T follicular helper cell (primary cell): ENCODE measurements at places on chromosomes 12 and 14.

DNA sequence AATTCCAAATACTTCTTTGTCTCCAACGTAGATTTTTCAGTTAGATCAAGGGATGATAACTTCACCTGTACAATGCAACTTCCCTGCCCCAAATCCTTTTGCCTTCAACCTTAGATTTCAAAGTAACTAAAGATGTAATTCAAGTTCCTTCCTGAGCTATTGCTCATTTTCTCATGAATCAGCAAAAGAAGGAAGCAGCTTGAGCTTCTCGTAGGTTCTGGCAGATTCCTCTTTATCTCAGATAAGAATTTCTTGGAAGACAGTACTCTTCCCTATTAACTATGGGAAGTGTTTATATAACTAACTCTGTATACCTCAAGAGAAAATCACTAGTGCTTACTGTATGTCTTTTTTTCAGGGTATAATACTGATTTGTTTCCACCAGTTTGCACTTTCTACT is 203.8 kb downstream of the RASSF9 start:
- DNase-seq = no peak

DNA sequence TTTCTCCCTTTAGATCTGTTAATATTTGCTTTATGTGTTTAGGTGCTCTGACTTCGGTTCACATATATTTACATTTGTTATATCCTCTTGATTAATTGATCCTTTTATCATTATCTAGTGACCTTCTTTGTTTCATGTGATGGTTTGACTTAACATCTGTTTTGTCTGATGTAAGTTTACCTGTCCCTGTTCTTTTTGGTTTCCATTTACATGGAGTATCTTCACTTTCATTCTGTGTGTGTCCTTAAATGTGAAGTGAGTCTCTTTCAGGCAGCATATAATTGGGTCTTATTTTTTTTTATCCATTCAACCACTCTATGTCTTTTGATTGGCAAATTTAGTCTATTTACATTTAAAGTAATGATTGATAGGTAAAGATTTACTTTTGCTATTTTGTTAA is 24.2 kb downstream of the TRMT5 start:
- DNase-seq = no peak

GRCh38 chr14:20564501-20564997 is 3.7 kb upstream of the RNASE9 start:
- DNase-seq = no peak

DNA sequence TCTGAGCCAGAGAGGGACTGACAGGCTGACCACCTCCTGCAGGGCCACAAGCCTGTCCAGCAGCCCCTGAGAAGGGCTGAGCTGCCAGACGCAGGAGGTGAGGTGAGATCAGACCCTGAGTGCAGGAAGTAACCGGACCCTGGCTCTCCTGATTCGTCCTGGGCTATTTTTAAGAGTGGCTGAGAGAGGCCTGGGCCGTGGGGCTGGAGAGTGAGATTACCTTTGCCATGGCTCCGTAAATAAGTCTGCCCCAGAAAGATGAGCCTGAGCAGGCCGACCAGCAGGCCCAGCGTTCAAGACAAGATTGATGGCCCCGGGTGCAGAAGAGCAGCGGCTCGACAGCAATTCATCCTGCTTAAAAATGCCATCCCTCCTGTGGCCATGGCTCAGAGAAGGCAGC is 54.2 kb downstream of the SPTB start:
- no peak for DNase-seq

GRCh38 chr14:86641310-86641709 is 1111.4 kb downstream of the FLRT2 start:
- DNase-seq = no peak

DNA sequence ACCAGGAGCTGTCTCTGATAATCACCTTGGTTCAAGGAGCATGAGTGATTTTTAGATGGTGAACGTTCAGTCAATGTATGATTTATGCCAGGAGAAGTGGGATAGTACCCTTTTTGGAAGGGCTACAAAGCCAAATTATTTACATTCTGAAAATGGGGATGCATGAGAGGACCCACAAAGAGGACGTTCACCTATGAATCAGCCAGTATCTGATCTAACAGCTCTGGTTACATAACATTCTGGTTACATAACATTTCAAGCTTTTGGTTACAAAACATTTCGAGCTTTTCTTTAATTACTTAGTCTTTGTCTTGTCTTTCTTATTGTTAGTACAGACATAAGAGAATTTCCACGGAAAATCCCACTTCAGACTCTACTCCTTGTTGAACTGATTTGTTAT is 68.8 kb downstream of the SLCO1A2 start:
- DNase-seq = no peak

DNA sequence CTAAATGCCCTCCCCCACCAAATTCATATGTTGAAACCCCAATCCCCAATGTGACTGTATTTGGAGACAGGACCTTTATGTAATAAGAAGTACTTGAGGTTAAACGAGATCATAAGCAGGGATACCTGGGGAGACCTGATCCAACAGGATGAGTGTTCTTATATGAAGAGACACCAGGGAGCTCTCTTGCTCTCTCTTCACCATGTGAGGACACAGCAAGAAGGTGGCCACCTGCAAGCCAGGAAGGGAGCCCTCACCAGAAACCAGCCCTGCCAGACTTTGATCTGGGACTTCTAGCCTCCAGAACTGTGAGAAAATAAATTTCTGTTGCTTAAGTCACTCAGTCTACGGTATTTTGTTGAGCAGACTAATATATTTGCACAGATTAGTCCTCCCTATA is 113.6 kb downstream of the NUAK1 start:
- no peak for DNase-seq

DNA sequence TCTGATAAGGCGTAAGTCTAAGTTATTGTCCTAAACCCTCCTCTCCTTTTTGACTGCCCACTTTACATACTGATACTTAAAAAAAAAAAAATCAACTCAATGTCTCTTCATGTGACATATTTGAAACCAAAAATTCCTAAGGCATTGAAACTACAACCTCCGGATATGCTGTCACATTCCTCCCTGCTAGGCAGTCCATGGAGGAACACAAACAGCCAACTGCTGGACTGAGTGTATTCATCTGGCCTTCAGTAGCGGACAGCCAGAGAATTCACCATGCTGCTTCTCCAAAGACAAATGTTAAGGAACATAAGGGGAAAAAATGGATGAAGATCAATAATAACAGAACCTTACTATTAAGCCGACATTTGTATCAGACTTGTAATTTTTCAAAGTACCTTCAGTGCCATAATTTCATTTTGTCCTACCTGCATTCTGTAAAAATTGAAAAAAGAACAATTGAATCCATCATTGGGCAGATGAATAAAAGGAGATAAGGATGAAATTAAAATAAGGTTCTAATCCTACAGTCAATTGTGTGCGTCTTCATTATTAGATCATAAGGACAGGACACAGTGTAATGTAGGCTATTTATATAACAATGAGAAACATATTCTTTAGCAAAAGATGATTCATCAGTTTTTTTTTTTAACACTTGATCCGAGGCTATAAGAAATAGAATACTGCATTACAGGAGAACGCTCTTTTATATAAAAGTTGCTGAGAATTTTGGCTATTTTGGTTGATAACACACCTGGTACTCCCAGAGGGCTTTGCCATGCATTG is 12.2 kb downstream of the RERG start:
- DNase-seq = no peak

- DNase-seq = no peak
Observed at GRCh38 chr14:104143521-104144452, 5.4 kb downstream of the KIF26A start.

DNA sequence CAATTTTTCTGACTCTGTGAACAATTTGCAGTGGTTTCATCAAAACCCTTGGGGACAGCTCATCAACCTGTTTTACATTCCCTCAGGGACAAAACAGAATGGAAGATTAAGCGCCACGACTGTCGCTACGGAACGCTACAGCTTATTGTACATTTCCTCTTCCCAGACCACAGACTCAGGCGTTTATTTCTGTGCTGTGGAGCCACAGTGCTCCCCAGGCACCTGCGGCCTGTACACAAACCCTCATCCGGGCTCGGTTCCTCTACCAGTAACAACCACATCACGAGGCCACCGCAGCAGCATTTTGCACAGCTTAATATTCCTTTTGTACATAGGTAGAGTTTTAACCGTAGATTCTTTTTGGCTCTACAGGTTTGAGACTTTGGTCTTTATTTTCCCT is 397.4 kb upstream of the OR4E1 start:
- peak; percentile 46 for DNase-seq

DNA sequence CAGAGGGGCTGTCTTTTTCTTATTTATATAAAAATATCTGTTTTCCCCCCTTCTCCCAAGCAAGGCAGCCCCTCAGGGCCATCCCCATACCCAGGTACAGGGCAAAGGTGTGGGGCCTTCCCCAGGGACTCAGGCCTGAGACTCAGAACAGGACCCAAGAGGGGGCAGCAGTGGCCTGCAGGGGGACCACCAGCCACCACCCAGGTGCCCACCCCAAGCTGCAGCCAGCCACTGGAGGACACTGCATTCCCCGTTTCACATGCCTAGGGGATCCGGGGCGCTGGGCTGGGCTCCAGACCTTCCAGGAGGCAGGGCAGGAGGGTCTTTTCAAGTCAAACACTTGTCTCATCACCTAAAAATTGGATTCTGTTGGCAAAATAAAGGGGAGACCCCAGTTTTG is 83.3 kb downstream of the SCARB1 start:
- no peak for DNase-seq

GRCh38 chr14:103186909-103187586 is 63.8 kb downstream of the TNFAIP2 start:
- no peak for DNase-seq

GRCh38 chr14:99260116-99260515 is 11.9 kb downstream of the BCL11B start:
- no peak for DNase-seq

- no peak for DNase-seq
Observed at GRCh38 chr14:26026384-26026783, 571.4 kb downstream of the NOVA1 start.

DNA sequence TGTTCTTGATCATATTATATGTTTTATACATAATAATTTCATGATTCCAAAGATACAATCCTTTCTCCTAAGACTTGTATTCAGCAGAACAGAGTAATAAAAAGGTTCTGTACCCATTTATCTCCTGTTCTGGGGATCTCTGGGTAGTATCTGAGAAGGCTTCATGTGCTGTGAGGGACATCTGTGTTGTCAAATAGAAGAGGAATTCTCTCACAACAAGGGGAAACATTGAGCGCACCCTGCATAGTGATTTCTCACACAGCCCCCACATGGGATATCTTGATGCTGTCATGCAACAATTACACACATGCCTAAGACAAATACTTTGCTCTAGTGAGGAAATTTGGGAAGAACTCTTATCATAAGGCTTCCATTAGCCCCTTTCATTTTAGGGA is 101.8 kb upstream of the ATF1 start:
- no peak for DNase-seq

GRCh38 chr12:56990648-56991318 is 15.6 kb downstream of the ZBTB39 start:
- no peak for DNase-seq

DNA sequence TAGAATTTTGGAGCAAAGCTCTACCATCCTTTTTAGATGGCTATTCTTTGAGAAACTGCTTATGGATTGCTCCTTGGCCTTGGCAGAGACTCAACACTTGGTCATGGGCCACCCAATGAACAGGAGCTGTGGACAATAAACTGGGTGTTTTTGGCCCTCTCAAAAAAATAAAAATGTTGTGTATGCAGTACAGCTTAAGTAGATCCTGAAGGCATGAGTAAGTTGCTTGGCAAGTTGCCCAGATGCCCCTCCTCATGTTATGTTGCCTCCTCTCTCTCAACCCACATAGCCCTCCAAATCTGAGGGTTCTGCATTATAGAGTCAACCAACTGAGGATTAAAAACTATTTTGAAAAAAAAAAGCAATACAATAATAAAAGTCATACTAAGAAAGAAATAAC is 124.9 kb downstream of the ATP23 start:
- no peak for DNase-seq

- DNase-seq = no peak
Observed at GRCh38 chr14:96077983-96078624, 38.9 kb downstream of the C14orf132 start.

DNA sequence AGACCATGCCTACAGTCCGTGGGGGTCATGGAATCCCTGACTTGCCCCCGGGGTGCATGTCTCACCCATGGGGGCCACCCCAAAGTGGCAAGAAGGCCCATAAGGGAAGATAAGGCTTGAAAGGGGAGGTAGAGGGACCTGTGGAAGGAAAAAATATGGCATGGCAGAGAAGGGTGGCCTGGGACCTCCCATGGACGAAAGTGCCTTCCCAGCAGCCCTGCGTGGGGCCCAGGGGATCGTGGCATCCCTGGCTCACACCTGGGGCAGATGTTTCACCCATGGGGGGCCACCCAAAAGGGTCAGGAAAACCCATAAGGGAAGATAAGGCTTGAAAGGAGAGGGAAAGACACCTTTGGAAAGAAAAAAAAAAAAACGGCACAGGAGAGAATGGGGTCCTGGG is 264.6 kb downstream of the ALG10 start:
- DNase-seq = no peak

DNA sequence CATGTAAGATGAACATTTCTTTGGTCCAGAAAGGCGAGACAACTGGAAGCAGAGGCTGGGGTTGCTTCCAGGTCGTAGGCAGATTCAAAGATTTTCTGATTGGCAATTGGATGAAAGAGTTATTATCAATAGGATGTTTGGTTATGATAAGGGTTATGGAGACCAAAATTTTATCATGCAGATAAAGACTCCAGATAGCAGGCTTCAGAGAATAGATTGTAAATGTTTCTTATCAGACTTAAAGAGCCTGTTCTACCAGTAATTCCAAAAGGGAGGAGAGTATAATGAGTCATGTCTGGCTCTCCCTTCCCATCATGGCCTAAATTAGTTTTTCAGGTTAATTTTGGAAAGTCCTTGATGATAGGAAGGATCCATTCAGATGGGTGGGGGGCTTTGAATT is 55.6 kb downstream of the C14orf39 start:
- DNase-seq = no peak

GRCh38 chr12:98549371-98550110 is 34.2 kb downstream of the TMPO start:
- DNase-seq = no peak

DNA sequence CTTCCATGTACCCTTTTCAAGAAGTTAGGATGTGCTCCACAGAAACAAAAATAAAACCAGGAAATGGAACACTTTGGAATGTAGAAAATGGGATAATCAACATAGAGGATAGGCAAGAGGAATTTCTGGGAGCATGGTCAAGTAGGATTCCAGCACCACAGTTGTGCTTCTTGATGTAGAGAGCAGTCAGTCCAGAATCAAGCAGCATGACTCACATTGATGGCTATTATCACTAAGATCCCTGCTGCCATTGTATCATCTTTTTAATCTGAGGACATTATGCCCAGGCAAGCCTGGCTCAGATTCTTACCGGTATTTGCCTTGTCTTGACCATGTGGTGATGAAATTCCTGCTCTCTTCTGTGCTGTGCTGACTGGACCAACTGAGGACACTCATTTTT is 5.7 kb downstream of the ETFRF1 start:
- no peak for DNase-seq

GRCh38 chr14:73457041-73457923 is 1.1 kb downstream of the NUMB start:
- DNase-seq = no peak

DNA sequence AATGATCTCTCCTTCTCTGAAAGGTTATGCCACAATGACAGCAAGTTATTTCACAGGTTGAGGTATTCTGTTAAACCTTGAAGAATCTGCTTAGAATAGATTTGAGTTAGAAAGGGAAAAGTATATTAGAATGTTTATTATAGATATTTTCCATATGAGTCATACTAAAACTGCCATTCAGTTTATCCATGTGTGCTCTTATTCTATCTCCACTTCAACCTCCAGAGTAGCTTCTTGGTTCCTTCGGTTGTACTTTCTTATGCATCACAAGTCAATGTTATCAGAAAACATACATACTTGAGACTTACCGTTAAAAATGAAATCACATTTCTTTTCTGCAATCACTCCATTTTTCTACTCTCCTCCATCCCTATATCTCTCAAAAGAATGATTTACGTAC is 197.7 kb downstream of the BCAT1 start:
- no peak for DNase-seq
